ENCODE measurements at places on chromosomes 12 and 14.

DNA sequence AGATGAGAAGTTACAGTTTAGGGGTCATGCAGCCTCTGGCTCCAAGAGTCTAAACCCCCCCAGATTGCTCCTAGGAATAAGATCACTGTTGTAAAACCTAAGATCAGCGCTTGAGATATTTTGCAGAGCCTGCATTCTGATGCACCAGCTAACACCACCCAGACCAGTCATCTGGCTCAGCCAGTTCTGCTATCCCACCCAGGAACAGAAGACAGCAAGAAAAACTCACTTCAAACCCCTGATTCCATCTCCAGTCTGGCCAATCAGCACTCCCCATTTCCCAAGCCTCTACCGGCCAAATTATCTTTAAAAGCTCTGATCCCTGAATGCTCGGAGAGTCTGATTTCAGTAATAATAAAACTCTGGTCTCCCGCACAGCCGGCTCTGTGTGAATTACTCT is 158.6 kb downstream of the ZNF664 start:
- H3K27ac ChIP-seq: peak overlapping the region; percentile 70
- H3K4me1 ChIP-seq: peaks cover 24% of the 10 kb centered on the region
- peaks cover under 1% of the 10 kb centered on the region for H3K36me3 ChIP-seq
- no peaks in the 10 kb centered on the region for H3K27me3 ChIP-seq
- no peak for DNase-seq

- peak overlapping the region; percentile 73 for H3K4me3 ChIP-seq
- no peaks in the 10 kb centered on the region for H3K36me3 ChIP-seq
- H3K4me1 ChIP-seq: peaks cover 25% of the 10 kb centered on the region
- no peak for DNase-seq
Observed at GRCh38 chr14:21309238-21309636, 29.4 kb downstream of the RPGRIP1 start.

- peaks cover 43% of the 10 kb centered on the region for H3K27me3 ChIP-seq
- DNase-seq: no peak
- H3K36me3 ChIP-seq: no peaks in the 10 kb centered on the region
- H3K4me1 ChIP-seq: peaks cover 18% of the 10 kb centered on the region
- H3K27ac ChIP-seq: no peak overlapping the region
Observed at GRCh38 chr12:102797528-102797927, 119.5 kb downstream of the PAH start.

DNA sequence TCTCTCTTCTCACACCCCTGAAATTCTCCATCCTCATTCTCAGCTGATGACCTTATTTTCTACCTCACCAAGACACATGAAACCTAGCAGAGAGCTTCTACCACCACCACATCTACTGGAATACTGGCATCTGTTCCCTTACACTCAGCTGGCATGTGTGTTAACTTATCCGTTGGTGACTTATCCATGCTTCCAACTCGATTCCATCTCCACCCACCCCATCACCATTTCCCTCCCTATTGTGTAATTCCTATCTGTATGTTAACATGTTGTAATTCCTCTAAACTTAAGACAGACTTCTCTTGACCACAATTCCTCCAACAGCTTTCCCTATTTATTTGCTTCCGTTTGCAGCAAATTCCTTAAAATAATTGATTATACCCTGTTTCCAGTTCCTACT is 15.4 kb downstream of the C1S start:
- no peak overlapping the region for H3K4me3 ChIP-seq
- peaks cover 4% of the 10 kb centered on the region for H3K4me1 ChIP-seq
- peaks cover 2% of the 10 kb centered on the region for H3K36me3 ChIP-seq
- no peak overlapping the region for H3K27ac ChIP-seq
- DNase-seq: no peak

DNA sequence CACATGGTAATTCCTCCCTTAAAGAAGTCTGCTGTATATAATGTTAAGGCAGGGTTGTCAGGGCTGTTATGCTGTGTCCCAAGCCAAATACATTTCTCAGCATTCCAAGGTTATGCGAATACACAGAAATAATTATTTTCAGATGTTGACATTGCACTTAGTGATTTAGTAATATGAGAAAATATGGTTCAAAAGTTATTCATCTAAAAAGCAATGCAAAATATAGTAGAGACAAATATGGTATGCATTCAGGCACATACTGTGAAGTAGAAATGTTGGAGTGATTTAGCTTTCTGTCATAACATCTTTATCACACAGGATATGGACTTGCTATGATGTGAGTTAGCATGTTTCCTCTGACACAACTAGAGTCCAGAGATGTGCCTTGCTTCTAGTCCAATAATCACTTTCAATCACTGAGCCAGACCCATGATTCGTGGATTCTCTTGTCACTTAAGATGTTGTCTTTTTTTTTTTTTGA is 70.0 kb downstream of the PDE3A start:
- no peaks in the 10 kb centered on the region for H3K36me3 ChIP-seq
- peaks cover 45% of the 10 kb centered on the region for H3K4me1 ChIP-seq
- H3K4me3 ChIP-seq: no peak overlapping the region
- H3K27me3 ChIP-seq: no peaks in the 10 kb centered on the region
- peak overlapping the region; percentile 84 for H3K27ac ChIP-seq

GRCh38 chr12:24945845-24946244 is 3.1 kb downstream of the BCAT1 start:
- peak overlapping the region; percentile 27 for H3K4me3 ChIP-seq
- no peaks in the 10 kb centered on the region for H3K27me3 ChIP-seq
- H3K36me3 ChIP-seq: peaks cover 19% of the 10 kb centered on the region
- peaks cover 64% of the 10 kb centered on the region for H3K4me1 ChIP-seq
- no peak for DNase-seq

GRCh38 chr12:91706466-91706865 is 439.2 kb downstream of the BTG1 start:
- H3K4me1 ChIP-seq: peaks cover 9% of the 10 kb centered on the region
- no peaks in the 10 kb centered on the region for H3K36me3 ChIP-seq
- no peak for DNase-seq
- no peaks in the 10 kb centered on the region for H3K27me3 ChIP-seq
- no peak overlapping the region for H3K27ac ChIP-seq

DNA sequence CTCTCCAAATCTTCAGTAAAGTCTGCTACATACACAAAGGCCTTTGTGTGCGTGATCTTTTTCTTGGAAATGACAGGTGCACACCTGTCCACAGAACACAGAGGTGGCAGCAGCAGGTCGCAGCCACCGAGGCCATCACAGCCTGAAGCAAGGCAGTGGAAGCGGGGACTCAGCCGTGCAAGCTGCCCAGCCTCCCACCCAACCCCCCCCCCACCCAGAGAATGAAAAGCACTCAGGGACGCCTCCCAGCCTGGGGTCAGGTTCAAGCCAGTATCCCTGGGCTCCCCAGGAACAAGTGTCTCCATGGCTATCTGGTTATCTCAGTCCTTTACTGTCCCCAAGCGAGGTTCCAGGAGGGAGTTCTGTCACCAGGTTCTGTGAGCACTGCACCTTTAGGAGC is 31.2 kb upstream of the TSPAN9 start:
- no peak for DNase-seq
- no peaks in the 10 kb centered on the region for H3K27me3 ChIP-seq
- H3K4me3 ChIP-seq: no peak overlapping the region
- H3K4me1 ChIP-seq: peaks cover 3% of the 10 kb centered on the region
- no peak overlapping the region for H3K27ac ChIP-seq

DNA sequence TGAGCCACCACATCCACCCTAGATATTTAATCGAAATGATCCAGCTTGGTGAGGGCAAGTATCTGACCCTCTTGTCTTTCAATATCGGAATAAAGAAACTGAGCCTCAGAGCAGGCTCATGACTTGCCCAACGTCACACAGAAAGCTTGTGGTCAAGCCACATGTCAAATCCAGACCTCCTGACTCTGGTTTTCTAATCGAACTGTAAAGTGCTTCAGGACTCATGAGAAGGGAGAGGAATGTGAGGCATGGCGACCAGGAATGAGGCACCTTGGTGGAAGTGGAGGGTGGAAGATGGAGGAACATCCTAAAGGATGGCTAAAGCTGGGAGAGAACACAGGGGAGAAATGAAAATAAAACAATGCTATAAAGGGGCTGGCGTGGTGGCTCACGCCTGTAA is 27.9 kb upstream of the SPPL3 start:
- H3K27ac ChIP-seq: no peak overlapping the region
- H3K4me3 ChIP-seq: no peak overlapping the region
- peaks cover 13% of the 10 kb centered on the region for H3K4me1 ChIP-seq
- no peaks in the 10 kb centered on the region for H3K36me3 ChIP-seq
- H3K27me3 ChIP-seq: no peaks in the 10 kb centered on the region

DNA sequence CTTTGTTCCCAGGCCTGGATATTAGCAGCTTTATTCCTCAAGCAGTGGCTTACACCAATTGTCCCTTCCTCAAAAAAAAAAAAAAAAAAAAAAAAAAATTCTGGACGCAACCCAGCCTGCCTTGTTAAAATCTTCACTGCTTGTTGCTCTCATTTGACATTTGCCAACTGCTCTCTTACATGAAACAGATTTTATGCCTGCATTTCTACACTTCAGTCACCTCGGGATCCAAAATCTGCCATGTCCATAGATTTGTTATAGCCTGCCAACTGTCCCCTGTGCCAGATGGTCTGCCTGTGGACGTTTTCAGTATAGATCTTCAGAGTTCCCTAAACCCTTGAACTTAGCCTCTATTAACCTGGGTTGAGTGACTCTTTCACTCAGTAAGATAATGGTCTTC is 651.5 kb downstream of the FSCB start:
- no peak overlapping the region for H3K4me3 ChIP-seq
- no peaks in the 10 kb centered on the region for H3K27me3 ChIP-seq
- DNase-seq: no peak
- no peaks in the 10 kb centered on the region for H3K4me1 ChIP-seq
- no peak overlapping the region for H3K27ac ChIP-seq

GRCh38 chr12:62603811-62604098 is 137.1 kb downstream of the MON2 start:
- H3K27me3 ChIP-seq: no peaks in the 10 kb centered on the region
- H3K27ac ChIP-seq: peak overlapping the region; percentile 85
- peaks cover 48% of the 10 kb centered on the region for H3K4me1 ChIP-seq
- H3K36me3 ChIP-seq: no peaks in the 10 kb centered on the region

DNA sequence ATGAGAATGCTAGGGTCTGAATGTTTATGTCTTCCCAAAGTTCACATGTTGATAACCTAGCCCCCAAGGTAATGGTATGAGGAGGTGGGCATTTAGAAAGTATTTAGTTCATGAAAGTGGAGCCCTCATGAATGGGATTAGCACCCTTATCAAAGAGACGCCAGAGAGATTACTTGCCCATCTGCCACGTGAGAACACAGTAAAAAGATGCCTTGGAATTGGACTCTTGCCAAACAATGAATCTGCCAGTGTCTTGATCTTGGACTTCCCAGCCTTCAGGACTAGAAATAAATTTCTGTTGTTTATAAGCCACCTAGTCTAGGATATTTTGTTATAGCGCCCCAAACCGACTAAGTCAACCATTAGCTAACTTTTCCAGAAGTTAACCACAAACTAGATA is 92.0 kb upstream of the SLC38A4 start:
- no peak overlapping the region for H3K27ac ChIP-seq
- H3K27me3 ChIP-seq: no peaks in the 10 kb centered on the region
- DNase-seq: no peak
- no peak overlapping the region for H3K4me3 ChIP-seq
- no peaks in the 10 kb centered on the region for H3K4me1 ChIP-seq
- no peaks in the 10 kb centered on the region for H3K36me3 ChIP-seq

All from mesothelial cell of epicardium (in vitro differentiated cells).